ENCODE measurements at places on chromosomes 12 and 14.

GRCh38 chr14:80705241-80705980 lies 236.1 kb downstream of the CEP128 start:
- DNase-seq, result no peak

- DNase-seq, result no peak
Measured at GRCh38 chr12:121214166-121214777, 4.3 kb downstream of the P2RX4 start.

DNA sequence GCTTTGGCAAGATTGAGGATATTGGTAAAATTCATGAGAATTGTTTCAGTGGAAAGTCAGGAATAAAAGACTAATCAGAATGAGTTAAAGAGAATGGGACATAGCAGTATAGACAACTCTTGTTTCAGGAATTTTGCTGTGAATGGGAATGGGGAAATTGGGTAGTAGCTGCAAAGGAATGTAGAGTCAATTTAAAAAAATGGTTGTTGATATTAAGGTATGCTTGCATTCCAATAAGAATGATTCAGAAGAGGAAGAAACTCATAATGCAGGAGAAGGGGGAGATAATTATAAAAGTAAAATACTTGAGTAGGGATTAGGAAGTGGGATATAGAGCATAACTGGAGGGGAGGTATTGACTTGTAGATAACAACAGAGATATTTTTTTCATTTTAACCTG lies 40.7 kb downstream of the MNAT1 start:
- DNase-seq, result no peak

GRCh38 chr12:48000878-48001504 lies 3.3 kb downstream of the COL2A1 start:
- no peak for DNase-seq

- no peak for DNase-seq
Measured at GRCh38 chr12:104740668-104741067, 217.4 kb downstream of the SLC41A2 start.

DNA sequence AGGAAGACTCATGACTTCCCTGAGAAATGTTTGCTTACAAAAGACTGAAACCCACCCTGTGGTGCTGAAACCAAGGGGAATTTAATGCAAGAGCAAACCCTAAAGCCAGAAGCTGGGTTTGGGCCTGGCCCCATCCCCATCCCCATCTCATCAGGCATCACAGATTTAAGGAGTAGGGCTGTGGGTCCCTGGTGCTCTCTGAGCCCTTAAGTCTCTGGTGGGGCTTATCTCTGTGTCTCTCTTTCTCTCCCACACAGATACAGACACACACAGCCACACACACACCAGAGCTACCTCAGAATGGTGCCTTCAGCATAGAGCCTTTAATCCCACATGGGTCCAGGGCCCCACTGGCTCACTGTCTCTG lies 237.1 kb downstream of the SLC41A2 start:
- no peak for DNase-seq

- no peak for DNase-seq
Measured at GRCh38 chr14:105879867-105880561, 353.6 kb downstream of the TMEM121 start.

GRCh38 chr14:95250936-95251335 lies 68.8 kb downstream of the CLMN start:
- no peak for DNase-seq

GRCh38 chr12:25755971-25756260 lies 202.6 kb upstream of the RASSF8 start:
- no peak for DNase-seq

DNA sequence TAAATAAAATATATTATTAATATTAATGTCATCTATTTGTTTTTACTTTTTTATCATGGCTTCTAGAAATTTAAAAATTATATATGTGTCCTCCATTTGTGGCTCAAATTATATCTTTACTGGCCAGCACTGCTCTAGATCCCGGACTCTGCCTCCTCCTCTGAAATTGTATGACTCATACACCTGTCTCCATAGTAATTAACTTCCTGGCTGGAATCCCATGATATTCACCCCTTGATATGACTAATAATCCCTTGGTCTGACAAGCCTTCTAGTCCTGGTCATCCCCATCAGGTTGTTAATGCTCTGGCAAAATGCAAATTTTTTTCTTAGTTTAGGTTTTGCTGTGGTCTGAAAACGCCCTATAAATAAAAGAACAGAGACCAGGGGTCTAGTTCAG lies 116.2 kb downstream of the BMP4 start:
- no peak for DNase-seq

GRCh38 chr12:105409801-105410471 lies 79.4 kb downstream of the C12orf75 start:
- no peak for DNase-seq

GRCh38 chr14:36627981-36628380 lies 33.7 kb upstream of the PAX9 start:
- no peak for DNase-seq

- no peak for DNase-seq
Measured at GRCh38 chr14:104016873-104017650, 68.4 kb upstream of the ASPG start.

DNA sequence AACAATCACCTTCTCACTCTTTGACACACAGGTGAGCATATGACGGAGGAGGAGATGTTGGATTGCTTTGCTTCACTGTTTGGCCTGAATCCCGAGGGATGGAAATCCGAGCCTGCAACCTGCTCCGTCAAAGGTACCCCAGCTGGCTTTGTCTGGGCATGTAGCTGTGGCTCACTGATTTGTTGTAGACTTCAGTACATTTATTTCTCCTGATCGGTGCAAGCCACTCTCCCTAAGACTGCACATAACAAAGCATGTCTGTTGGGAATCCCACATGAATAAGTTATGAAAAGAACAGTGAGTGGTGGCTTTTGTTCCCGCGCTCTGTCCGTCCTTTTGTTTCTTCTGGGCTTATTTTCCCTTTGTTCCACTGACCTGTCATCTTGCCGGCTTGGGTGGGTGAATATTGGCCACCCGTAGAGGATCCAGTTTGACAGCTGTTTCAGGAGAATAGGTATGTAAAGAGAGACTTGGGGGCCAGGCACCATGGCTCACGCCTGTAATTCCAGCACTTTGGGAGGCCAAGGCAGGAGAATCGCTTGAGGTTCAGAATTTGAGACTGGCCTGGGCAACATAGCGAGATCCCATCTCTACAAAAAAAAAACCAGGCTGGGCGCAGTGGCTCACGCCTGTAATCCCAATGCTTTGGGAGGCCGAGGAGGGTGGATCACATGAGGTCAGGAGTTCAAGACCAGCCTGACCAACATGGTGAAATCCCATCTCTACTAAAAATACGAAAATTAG lies 20.0 kb upstream of the BCL7A start:
- DNase-seq, result no peak

GRCh38 chr12:9707356-9707755 lies 25.5 kb downstream of the CLECL1 start:
- DNase-seq, result no peak

GRCh38 chr12:50275556-50275955 lies 7.8 kb downstream of the LIMA1 start:
- DNase-seq, result no peak

DNA sequence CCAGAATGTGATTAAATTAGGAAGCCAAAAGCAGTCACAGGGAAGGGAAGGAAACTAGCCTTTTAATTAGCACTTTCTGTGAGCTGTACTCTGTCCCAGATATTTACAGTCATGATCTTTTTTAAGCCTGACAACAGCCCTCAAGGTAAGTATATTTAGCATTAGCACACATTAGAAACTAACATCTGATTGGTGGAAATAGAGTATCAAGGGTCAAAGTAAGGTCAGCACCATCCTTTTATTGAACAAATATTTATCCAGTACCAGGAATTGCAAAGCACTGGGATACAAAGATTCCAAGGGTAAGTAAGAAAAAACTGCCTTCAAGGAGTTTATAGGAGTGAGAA lies 28.2 kb downstream of the RPGRIP1 start:
- no peak for DNase-seq

DNA sequence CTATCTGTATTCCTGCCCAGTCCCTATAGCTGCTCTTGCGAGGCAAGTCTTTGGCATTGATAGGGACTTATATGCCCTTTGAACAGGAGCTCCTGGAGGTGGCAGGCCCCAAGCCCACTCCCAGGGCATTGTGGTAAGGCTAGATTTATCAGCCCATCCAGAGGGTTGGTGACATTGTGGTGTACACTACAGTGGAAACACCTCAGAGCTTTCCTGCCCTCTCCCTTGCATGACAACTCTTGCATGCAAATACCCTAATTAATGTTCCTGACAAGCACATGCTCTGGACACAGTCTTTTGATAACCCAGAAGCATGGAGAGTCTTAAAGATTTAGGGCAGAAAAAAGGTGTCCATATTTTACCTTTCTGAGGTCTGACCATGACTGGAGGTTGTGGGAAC lies 815 bp upstream of the RIPK3 start:
- DNase-seq, result no peak

DNA sequence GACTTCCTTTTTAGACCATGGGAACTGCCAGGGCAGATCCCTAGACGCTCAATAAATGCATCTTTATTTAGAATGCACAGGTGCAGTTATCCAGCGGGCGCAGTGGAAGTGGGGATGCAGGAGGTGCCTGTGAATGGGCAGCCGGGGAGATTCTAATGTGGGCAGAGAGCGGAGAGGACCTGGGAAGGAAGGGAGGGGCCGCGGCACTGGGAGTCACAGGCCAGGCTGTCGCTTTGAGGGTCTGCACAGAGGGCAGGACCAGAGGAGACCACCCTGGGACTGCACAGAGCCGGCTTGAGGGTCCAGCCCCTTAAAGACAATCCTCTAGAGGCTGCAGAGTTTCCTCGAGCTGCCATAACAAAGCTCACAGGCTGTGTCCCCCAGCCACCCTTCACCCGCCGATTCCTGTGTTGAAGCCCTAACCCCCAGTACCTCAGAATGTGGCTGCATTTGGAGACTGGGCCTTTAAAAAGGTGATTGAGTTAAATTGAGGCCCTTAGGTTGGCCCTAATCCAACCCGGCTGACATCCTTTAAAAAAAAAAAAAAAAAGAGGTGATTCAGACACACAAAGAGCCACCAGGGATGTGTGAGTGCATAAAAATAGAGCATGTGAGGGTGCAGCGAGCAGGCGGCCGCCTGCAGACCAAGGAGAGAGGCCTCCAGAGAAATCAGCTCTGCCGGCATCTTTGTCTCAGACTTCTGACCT lies 44.4 kb upstream of the PPP2R5C start:
- no peak for DNase-seq

GRCh38 chr12:574475-575128 lies 88.6 kb downstream of the NINJ2 start:
- DNase-seq, result no peak

DNA sequence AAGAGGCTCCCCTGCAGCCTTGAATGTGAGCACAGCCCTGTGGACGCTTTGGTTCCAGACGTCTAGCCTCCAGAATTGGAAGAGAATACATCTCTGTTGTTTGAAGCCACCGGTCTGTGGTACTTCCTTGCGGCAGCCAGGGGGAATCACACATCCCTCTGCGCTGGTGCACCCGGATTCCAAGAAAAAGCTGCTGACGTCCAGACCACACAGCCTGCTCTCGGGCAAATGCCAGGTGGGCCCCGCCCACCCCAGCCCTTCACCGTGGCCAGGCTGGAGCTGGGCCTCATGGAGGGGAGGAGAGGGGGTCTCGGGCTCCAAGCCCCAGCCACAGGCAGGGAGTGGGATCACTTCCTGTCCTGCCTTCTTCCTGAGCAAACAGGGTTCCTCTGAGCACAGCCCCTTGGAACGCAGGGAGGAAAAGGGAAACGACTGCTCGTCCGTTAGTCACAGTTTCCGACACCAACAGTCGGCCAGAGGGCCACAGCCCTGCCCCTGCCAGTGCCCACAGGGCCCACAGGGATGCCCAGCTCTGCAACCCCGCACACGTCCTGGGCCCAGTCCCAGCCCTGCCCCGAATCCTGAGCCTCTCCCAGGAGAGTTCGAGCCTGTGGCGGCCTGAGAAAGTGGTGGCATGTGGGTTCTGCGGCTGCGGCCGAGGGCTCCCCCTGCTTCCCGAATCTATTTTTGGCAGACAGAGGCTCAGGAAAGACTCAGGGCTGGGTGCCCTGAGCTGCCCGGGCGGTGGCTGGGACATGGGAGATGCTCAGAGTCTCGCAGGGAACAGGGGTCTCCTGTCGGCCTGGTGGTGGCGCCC lies 85.3 kb downstream of the RFLNA start:
- DNase-seq, result no peak

- no peak for DNase-seq
Measured at GRCh38 chr14:77301103-77301502, 19.6 kb downstream of the POMT2 start.

- no peak for DNase-seq
Measured at GRCh38 chr12:3666441-3666840, 86.5 kb downstream of the CRACR2A start.

GRCh38 chr12:128976120-128976738 lies 123.0 kb downstream of the GLT1D1 start:
- DNase-seq, result no peak

DNA sequence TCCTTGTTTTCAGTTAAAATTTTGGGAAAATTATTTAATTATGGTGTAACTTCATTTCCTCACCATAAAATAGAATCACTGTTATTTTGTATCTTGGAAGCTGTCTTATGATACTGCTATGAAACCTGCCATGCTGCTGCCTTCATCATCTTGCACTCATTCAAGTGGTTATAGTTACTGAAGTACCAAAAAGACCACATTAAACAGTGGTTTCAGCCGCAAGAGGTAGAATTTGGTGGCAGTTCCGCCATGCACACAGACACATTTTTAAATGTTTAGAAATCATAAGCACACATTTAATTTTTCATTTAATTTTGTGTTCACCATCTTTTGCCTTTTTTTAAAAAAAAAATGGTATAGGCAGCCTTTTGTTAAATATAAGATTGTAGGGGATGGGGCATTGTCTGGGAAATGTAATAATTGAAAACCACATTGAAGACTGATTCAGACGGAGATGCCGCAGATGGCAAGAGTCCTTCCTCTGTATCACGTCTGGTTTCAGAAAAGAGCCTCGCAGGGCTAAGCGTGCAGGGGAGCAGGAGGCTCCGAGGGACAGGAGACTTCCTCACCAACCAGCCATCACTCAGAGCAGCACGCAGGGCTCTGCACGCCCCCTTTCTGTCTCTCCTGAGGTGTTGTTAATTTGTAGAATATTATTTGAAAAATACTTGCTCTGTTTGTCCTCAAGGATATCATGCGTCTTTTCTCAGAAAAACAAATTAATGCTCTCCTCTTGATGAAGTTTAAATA lies 115.2 kb upstream of the PELI2 start:
- no peak for DNase-seq

DNA sequence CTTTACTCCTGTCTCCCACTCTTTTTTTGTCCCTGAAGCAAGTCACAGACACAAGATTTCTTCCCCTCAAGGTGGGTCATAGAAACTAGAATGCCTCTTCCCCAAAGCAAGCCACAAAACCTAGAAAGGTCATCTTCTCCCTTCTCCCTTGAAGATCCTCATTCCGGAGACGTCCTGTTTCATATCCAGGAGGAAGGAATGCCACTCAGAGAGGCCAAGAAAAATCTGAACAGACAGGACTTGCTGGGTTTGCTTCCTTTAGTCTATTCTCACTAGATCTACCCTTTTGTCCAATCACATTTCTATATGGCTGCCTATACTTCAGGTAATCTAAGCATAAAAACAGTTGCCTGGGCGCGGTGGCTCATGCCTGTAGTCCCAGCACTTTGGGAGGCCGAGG lies 23.7 kb downstream of the SLC6A15 start:
- no peak for DNase-seq

- no peak for DNase-seq
Measured at GRCh38 chr14:103243764-103244737, 90.0 kb upstream of the EIF5 start.

- DNase-seq, result no peak
Measured at GRCh38 chr12:34292736-34293625, 270.7 kb downstream of the ALG10 start.
